ENCODE measurements at places on chromosomes 5 and 9.

DNA sequence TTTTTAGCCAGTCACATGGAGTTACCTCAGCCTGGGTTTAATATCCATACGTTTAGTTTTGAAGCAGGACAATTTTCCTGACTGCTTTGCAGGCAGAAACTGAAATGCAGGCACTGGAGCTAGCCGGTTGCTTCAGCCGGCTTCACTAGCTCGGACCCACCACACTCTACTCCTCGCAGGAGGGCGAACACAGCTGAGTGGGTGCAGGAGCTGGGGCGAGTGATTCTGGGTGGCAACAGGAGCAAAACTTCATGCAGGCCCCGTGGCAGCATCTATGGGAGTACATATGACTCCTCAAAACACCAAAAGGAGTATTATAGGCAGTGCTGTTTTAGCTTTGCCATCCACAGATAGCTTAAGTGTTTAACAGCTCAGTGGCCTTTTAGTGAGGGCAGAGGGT, 1211.8 kb upstream of the NUDT12 start:
- no peak for DNase-seq

DNA sequence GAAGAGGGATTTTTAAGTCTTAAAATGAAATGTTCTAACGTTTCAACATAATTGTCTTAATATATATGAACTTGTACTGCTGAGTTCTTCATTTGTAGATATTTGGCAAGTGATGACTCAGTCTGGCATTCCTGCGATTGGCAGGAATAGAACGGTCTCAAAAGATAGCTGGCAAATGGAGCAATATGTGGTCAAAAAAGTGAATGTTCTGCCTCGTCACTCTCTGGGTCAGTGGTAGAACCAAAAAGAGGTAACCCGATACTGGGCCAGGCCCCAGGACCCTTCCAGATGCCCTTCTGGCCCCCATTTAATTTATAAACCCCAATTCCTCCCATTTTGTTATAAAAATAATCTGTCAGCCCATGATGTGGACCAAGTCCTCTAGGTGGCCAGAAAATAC, 39.2 kb downstream of the ZNF366 start:
- no peak for DNase-seq

- DNase-seq, result no peak
Measured at GRCh38 chr5:151408591-151409230, 38.7 kb upstream of the SLC36A1 start.

GRCh38 chr5:116766470-116766947, 191.9 kb upstream of the SEMA6A start:
- DNase-seq, result no peak

DNA sequence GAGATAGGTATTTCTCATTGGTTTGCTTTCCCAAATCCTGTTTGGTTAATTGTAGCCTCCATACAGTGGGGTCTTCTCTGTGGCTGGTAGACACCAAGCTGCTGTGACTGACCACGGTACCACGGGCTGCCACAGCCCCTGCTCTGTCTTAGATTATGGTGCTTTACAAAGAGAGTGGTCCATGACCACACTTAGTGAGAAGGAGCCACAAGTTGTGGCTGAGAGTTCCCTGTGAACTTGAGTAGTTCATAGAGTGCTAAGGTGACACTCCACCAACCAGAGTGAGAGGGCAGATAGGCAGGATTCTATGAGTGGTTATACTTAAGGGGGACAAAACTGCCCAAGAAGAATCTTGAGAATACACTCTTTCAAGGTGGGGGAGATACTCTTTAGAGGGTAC, 25.8 kb upstream of the ZBTB34 start:
- DNase-seq, result no peak

- DNase-seq, result peak; percentile 60
Measured at GRCh38 chr5:79702606-79703380, 13.2 kb downstream of the CMYA5 start.

GRCh38 chr9:98575379-98576346, 133.1 kb downstream of the GABBR2 start:
- no peak for DNase-seq

DNA sequence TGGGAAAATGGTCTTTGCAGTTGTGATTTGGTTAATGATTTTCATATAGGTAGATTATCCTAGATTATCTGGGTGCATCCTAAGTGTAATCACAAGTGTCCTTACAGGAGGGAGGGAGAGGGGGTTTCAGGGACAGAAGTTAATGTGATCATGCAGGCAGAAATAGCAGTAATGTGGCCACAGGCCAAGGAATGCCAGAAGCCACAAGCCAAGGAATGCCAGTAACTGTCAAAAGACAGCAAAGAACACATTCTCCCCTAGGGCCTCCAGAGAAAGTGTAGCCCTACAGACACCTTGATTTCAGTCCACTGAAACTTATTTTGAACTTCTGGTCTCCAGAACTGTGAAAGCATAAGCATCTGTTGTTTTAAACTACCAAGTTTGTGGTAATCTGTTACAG, 2074.5 kb downstream of the MAT2B start:
- DNase-seq, result no peak

GRCh38 chr5:94432499-94432898, 185.9 kb downstream of the KIAA0825 start:
- no peak for DNase-seq

- DNase-seq, result no peak
Measured at GRCh38 chr5:157290981-157291711, 25.2 kb downstream of the CYFIP2 start.

DNA sequence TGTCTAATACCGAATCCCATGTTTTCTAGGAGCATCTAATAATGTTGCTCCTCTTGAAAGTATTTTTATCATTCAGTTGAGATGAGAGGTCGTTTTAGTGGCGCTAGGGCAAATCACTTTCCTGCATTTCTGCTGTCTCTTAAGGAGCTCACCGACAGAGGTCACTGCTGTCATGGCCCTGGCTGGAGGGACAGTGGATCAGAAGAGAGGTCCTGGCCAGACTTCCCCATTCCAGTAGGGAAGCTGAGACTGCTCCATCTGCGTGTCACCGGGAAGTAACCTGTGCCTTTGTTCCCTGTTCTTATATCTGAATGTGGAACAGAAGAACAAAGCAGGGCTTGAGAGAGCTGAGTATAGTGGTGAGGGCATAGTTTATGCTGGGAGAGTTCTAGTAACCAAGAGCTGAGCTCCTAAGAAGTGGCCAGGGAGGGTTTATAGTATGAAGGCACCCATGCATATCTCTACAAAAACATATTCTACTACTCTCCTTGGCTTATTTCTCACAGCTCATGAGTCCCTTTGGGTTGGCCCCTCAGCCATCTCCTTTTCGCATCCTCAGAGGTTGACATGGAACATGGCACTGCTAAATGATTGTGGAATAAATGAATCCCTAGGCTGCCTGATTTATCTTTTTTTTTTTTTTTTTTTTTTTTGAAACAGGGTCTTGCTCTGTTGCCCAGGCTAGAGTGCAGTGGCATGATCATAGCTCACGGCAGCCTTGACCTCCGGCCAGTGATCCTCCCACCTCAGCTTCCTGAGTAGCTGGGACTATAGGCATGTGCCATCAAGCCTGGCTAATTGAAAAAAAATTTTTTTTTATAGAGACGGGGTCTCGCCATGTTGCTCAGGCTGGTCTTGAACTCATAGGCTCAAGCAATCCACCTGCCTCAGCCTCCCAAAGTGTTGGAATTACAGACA, 27.2 kb downstream of the ATP6V0E1 start:
- DNase-seq, result peak; percentile 70

DNA sequence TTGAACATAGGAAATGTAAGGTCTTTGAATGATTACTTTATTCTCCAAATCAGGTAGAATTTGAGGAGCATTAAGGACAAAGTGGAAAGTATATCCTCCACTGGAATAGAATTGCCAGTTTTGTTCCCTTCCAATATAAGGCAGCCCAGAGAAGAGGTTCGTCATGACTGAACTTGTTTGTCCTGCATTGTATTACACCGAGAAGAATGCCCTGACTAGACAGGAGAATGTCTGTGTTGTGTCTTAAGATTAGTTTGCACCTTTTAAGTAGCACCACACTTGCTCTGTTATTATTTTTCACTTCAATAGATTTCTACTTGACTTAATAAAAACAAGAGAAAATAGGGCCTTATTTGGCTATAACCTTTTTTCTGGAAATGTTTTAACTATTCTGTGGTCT, 586.2 kb upstream of the PTGER4 start:
- DNase-seq, result no peak

DNA sequence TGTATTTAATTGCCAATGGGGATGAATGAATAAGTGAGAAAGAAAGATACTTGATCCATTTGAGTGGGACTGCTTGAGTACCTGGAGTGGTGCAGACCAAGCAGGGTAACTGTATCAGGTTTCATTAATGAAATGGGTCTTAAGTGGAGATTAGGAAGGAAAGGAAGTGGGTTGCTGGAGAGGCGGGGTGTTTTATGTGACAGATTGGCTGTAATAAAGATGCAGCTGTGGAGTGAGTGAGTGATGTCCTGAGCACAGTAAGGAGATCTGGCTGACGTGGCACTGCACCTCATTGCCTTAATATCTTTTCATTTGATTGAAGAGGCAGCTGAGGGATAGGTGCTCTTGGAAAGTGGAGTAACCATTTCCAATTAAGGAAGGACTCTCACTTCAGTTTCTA, 161.0 kb upstream of the CCDC152 start:
- DNase-seq, result peak; percentile 6

- no peak for DNase-seq
Measured at GRCh38 chr9:75914883-75915452, 24.5 kb downstream of the PCSK5 start.

- peak; percentile 17 for DNase-seq
Measured at GRCh38 chr9:14749741-14750211, 27.2 kb upstream of the CER1 start.

GRCh38 chr9:100216178-100216787, 117.2 kb downstream of the INVS start:
- DNase-seq, result peak; percentile 86

DNA sequence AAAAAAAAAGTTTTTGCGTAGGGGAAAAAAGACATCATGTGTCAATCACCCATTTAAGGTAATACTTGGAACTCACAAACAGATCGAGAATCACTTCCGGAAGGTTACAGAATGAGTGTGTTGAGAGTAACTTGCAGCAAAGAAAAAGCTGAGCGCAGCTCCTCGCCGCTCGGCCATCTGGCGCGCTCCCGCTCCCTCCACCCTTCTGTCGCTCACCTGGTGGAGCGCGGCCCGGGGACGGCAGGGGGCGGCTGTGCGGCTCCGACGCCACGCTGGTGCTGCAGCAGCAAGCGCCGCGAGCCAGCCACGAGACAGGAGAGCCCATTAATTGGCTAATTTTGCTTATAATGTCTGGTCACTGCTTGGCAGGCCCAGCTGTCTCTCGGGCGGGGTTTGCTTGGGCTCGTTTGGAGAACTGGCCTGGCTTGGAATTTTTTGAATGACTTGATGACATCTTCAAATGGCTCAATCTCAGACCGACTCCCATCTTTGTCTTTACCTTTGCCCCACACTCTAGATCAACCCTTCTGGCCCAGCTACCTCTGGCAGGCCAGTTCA, 601.8 kb downstream of the CCDC171 start:
- DNase-seq, result peak; percentile 91

GRCh38 chr9:110142868-110143481, 65.0 kb downstream of the C9orf152 start:
- peak; percentile 59 for DNase-seq

- DNase-seq, result no peak
Measured at GRCh38 chr9:115398996-115399395, 281.0 kb upstream of the TNC start.

DNA sequence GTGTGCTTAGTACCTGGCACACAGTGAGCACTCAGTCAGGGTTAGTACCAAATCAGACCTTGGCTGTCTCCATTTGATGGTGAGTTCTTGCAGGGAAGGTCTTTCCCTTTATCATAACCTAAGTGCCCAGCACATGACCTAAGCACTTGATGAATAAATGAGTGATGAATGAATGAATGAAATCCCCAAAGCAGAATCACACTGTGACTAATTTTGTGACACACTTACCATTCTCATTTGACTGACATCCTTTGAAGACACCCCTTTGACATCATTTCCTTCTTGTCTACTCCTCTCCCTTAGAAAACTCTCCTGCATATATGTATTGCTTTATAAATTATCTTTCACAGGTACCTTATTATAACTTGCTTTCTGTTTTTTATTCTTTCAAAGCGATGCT, 130.2 kb upstream of the ELL2 start:
- no peak for DNase-seq

GRCh38 chr9:77016526-77017504, 2.6 kb upstream of the FOXB2 start:
- DNase-seq, result peak; percentile 72

GRCh38 chr5:125180231-125180829, 433.9 kb upstream of the ZNF608 start:
- DNase-seq, result no peak

DNA sequence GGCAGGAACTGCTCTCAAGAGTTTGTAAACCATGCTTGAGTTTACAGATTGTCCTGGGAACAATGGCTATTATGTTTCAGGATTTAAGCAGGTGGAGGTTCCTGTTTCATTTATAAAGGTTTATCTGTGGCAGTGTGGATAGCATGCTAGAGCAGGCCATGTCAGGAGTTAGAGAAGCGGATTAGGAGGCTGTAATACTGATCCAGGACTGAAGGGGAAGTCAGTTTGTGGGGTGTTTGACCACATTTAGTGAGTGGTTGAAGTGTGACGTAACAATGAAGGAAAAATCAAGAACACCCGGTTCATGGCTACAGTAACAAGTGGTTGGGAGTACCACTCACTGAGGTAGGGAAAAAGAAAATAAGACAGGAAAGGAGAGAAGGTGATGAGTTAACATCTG, 299.0 kb downstream of the TLR4 start:
- peak; percentile 43 for DNase-seq

DNA sequence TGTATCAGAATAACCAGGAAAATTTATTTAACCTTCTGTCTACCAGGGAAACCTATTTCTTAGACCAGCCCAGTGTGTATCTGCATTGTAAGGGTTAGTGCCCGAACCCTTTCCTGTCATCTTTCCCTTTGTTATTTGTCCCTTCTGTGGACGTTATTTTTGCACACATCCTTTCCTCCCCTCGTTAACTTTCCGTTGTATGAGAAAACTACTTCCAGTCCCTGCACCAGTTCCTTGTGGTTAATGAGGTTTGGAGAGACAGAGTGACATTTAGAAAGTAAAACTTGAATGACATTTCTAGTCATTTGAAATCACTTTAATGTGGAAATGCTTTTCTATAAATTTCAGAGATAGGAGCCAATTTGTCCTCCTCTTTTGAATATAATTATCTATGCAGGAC, 4.3 kb upstream of the IFNB1 start:
- no peak for DNase-seq

DNA sequence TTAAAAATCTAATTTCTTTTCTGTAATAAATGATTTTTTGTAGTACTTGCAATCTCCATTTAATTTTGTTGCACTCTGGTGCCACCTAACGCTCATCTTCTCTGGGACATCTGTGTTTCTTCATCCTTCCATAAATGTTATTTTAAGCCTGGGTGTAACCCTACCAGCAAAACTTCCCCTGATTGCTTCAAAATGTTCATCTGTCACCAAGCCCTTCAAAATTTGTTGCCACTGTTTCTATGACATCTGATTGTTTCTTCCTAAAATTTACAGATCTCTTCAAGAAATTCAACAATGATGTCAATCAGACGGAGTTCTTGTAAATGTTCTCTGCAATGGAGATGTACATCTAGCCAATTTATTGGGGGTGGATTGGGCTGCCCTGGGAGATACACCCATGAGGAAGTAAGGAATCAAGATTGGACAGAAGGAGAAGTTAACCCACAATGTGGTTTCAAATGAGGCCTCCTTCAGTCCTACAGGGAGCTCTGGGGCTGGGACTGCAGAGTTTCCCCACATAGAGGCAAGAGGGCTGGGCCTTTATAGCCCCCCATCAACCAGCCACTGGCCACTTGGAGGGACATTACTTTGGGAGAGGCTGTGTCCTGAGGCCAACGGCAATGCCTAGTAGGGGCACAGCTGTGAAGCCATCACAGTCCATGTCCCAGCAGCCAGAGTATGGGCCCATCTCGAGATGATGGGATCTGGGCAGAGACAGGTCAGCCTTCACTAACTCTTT, 23.3 kb downstream of the MCTP1 start:
- peak; percentile 27 for DNase-seq

- DNase-seq, result no peak
Measured at GRCh38 chr9:117809751-117810150, 105.5 kb downstream of the TLR4 start.

Measured in GM23338 (cell line).